ENCODE measurements at places on chromosomes 13 and 19.

DNA sequence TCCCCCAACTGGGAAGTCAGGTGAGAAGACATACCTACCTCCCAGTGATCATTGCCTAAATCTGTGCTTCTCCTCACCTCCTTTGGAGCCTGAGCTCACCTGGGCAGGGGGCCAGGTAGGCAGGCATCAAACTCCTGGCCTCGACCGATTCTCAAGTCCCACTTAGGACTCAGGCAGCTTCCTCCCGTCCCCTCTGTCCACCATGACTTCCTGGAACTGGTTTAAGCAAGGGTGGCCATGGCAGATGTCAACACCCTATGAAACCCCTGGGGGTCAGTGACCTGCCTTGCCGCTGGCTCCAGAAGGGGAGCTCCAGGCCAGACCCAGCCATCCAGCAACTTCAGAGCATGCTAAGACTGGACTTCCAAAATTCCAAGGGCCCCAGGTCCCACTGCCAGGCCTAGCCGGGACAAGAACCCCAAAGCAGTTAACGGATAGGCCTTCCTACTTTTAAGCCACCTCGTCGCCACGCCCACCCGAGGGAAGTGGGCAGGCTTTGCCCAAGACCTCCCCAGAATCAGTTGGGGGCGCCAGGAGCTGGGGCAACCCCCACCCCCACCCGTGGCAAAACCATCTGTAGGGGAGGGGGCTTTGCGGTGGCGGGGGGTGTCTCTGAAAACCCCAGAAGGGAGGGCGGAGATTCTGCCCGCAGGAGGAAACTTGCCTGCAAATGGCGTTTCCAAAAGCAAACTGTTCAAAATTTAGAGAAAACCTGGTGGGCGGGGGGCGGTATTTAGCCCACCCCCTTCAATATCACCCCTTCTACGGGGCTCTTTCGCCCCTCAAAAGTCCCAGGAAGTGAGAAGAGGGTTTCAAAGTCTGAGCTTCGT lies 657 bp downstream of the PLIN3 start:
- peak; percentile 17 for DNase-seq

DNA sequence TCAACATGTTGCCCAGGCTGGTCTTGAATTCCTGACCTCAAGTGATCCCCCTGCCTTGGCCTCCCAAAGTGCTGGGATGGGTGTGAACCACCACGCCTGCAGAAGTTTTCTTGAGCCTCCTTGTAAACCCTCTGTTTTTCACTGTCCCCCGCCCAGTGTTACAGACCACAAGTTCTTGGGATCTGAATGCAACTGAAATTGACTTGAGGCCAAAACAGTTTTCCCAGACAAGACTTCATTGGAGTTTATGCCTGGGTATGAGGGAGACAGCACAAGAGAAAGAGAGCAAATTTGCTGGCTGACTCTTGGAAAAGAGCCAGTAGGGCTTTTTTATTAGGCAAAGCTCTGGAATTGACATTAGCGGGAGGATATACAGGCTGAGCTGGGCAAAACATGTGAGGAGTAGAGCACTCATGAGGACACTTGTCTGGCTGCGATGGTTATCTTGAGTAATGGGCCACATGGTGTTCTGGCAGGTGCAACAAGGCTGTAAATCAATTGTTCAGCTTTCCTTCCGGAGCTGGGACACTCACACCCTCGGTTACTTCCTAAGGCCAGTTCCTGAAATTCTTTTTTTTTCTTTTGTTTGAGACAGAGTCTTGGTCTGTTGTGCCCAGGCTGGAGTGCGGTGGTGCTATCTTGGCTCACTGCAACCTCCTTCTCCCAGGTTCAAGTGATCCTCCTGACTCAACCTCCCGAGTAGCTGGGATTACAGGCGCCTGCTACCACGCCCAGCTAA lies 12.7 kb upstream of the HNRNPL start:
- no peak for DNase-seq

GRCh38 chr13:49539313-49539712 lies 43.6 kb downstream of the PHF11 start:
- no peak for DNase-seq

GRCh38 chr13:113220141-113220598 lies 10.8 kb downstream of the CUL4A start:
- DNase-seq, result no peak

DNA sequence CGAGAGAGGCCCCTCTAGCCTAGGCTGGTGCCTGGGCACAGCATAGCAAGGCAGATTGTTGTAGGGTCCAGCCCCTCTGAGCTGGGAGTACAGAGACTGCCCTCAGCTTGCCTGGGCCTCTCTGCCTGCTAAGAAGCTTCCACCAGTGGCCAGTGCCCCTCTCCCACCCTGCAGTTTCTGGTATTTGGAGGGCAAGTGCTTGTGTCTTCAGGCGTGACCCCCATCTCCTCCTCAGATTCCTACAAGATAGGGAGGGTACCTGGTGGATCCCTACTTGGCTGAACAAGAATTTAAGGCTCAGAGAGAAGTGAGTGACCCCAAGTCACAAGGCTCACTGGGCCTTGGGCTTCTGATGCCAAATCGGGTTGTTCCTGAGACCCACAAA lies 152.7 kb downstream of the URI1 start:
- no peak for DNase-seq

DNA sequence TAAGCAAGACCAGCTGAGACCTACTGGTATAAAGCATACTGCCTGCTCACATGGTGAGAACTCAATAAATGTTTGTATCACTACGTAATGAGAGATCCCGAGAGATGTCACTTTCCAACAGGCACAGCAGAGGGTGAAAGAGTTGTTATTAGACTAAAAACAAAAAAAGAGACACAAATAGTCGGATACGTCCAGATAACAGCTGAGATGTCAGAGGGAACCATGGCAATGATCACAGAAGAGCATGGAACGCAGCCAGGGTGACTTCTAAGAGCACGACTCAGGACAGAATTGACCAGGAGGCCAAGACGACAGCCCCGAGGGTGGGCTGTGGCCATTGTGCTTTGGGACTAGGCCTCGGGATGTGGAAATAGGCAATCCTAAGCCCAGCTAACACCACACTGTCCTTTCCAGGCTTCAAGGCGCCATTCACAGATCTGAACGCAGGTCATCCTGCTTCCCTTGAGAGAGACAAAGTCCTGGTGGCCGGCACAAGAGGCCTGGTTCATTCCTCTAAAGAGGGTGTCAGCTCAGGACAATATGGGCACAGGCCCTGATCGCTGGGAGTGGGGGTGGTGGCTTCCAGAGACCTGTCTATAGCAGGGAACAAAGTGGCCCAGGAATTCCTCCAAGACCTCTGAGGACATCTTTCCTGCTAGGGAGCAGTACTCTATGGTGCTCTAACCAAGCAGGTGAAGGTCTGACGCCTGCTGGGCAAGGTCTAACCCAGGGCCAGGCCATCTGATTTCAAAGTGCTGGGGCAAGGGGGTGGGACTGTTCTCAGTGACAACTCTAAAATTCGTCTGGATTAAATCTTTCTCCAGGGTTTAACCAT lies 3.2 kb downstream of the SH3GL1 start:
- DNase-seq, result no peak

- DNase-seq, result peak; percentile 87
These were observed at the start of gene ERF for GRCh38 chr19:42254850-42255765. ERF (minus strand) TSS chr19:42255128; CDS start chr19:42254999, 129 bp downstream.

GRCh38 chr13:21055016-21055415 lies 6.4 kb downstream of the LATS2 start:
- no peak for DNase-seq

DNA sequence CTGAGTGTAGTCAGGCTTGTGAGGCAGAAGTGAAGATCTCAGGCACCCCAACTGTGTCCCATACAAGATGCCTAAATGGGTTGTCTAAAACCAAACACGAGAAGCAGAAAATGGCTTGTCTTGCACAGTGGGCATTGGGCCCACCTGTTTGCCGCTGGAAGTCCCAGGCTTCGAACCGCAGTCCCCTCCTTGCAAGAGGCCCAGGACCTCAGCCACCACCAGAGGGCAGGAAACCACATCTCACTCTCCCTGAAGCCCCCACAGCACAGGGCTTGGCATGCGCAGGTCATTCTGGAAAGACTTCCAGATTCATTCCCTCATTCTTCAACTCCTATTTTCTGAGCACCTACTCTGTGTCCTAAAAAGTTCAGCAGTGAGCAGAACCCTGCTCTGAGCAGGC lies 973.7 kb downstream of the UQCRFS1 start:
- no peak for DNase-seq

GRCh38 chr13:28822801-28823200 lies 2.7 kb downstream of the MTUS2 start:
- DNase-seq, result no peak

DNA sequence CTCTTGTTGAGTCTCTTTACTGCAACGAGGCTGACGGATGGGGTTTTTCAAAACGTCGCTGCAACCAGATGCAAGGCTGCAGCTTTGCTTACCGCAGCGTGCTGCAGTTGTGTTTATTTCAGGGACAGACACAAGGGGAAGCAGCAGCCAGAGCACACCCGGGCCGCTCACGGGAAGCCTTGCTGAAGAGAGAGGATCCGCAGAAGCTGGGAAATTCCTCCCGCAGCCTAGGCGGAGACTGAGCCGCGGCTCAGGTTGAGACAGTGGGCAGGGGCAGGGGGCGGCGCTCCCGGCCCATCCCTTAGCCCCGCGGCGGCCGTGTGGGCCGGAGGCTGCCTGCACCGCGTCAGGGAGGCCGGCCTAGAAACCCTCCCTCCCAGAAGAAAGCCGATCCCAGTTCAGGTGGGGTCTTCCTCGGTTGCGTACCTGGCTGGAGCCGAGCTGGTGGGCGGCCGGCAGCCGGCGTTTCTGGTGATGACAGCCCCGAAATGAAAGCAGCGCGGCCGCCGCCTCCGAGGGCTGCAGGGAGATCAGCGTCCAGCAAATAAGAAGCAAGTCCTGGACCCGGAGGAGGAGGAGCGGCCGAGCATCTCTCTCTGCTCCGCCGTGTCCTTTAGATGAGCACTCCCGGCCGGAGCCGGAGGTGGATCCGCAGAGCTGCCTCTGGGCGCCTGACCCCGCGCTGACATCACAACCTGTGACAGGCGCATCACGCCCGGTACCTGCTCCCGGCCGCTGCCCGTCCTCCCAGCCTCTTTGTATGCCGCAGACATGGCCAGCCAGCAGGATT lies at the start of gene FRY:
Gene FRY (plus strand): TSS at position 750 of the 790 bp plus-strand sequence. CDS start 22 bp downstream, at position 772.
- DNase-seq, result peak; percentile 5

DNA sequence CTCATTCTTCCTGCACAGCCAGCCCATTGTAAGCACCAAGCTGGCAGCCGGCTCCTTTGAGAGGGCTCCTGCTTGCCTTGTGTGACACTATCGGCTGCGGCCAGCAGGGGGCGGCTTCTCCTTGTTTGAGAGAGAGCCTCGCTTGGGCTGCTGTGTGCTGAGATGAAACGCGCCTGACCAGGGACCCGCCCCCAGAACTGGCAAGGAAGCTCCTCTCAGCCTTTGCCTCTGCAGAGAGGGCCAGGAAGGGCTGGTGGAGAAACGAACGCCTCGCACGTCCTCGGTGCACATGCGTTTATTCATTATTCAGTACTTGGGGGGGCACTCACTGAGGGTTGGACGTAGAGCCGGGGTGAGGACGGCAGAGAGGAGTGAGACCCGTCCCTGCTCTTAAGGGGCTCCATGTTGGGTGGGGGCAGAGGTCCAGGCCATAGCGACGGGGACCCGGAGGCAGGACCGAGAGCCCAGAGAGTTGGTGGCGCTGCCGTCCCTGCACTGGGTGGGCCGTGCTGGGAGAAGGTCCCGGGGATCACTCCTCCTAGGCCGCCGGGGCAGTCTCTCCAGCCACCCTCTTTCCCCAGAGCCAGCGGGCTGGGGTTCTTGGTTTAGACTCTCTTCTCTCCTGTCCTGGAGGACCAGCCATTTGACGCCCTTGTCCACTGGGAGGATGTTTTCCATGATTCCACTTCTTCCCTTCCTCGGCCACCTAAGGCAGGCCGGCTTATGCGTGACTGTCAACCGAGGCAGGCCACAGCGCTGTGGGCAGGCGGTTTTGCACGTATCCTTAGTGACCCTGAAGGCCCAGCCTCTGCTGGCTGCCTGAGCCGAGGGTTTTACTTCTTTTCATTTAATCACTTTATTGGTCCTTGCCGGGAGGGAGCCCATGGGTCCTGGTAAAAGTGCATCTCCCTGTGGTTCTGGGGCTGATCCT lies 174.5 kb downstream of the KATNAL1 start:
- peak; percentile 99 for DNase-seq

DNA sequence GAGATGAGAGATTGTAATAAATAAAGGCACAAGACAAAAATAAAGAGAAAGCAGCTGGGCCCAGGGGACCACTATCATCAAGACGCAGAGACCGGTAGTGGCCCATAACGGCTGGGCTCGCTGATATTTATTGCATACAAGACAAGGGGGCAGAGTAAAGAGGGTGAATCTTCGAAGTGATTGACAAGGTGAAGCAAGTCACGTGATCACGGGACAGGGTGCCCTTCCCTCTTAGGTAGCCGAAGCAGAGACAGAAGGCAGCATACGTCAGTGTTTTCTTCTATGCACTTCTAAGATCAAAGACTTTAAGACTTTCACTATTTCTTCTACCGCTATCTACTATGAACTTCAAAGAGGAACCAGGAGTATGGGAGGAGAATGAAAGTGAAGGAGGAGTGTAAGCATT lies 4.6 kb upstream of the PRKCG start:
- DNase-seq, result no peak

DNA sequence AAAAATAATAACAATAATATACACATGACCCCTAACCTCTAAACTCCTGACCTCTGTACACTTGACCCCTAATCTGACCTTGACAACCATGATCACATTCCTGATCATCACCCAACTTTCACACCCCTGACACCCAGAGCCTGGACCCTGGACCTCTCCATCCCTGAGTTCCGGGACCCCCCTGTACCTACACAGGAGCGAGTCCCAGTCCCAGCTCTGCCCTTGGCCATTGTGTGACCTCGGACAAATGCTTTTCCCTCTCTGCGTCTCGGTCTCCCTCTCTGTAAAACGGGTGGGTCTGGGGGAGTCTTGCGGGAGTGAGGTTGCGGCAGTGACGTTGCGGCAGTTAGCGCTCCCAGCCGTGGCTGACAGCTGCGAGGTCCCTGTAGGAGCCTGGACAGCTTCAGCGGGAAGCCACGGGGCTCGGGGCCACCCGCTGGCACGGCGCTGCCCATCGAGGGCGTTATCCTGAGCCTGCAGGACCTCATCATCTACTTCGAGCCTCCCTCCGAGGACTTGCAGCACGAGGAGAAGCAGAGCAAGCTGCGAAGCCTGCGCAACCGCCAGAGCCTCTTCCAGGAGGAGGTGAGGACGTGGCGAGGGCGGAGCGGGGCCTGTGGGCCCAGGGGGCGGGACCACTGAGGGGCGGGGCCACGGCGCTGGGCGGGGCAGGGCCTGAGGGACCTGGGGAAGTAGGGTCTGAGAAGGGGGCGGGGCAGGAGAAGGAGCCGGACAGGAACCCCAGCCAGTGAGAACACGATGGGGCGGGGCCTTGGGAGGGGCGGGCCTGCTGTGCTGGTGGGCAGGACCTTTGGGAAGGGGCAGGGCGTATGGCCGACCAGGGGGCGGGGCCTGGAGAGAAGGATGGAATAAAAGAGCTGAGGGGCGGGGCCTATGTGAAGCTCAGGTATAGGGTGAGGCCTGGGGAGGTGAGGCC lies 19.2 kb downstream of the RYR1 start:
- no peak for DNase-seq

GRCh38 chr19:58361900-58362271 lies 665 bp downstream of the ZNF497 start:
- no peak for DNase-seq

Measured in activated T-helper 1 cell treated with anti-CD3 and anti-CD28 coated beads, Interleukin-2, amount 50 U/mL, for 16 hours (primary cell).